Stimulated activated naive CD4-positive, alpha-beta T cell treated with Interleukin-2 at 50 U/mL for 16 hours (primary cell): ENCODE measurements at places on chromosomes 1 and 21.

DNA sequence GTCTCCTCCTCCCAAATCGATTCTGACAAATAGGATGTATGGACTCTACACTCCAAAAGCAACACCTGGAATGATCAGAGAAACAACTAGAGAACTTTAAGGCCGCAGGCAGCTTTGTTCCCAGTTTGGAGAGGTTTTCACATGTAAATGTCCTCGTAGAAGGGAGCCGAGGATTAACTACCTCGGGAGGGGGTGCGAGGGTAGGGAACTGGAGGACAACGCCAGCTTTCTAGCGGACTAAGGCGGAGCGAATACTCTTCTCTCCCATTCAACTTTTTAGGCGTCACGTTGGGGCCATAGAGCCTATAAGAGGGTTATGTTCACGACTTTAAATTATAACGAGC lies 1.2 kb downstream of the SCAF4 start:
- DNase-seq: no peak

DNA sequence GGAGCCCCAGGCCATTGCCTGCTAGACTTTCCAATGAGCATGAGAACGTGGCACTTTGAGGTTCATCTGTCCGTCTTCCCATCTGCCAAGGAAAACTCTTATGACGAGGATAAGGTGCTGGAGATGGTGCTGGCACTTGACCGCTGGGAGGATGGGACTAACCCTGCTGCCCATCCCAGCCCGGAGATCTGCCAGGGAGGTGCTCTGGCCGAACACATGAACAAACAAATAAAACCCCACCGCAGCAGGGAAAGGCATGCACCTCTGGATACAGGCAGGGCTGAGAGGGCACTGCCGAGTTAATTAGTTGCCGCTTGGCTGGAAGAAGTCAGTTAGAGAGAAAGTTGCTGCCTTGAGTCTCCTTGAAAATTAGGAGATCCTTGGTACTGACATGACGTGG lies 308.4 kb downstream of the AJAP1 start:
- no peak for DNase-seq

DNA sequence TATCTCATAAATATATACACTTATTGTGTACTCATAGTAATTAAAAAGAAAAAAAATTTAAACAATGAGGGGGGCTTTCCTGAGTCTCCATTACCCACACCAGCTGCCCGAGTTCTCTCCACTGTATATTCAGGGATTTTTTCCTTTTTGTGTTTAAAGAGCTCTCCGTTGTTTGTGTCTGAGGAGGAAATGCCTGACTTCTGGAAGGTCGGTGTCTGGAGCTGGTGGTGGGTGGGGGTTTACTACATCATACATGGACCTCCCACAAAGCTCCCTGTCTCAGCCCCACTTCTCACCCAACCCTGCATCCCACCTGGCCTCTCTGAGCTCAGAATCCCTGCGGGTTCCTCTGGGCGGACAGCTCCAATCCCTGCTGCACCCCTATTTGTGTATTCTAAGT lies 64.1 kb upstream of the ETV3 start:
- no peak for DNase-seq

DNA sequence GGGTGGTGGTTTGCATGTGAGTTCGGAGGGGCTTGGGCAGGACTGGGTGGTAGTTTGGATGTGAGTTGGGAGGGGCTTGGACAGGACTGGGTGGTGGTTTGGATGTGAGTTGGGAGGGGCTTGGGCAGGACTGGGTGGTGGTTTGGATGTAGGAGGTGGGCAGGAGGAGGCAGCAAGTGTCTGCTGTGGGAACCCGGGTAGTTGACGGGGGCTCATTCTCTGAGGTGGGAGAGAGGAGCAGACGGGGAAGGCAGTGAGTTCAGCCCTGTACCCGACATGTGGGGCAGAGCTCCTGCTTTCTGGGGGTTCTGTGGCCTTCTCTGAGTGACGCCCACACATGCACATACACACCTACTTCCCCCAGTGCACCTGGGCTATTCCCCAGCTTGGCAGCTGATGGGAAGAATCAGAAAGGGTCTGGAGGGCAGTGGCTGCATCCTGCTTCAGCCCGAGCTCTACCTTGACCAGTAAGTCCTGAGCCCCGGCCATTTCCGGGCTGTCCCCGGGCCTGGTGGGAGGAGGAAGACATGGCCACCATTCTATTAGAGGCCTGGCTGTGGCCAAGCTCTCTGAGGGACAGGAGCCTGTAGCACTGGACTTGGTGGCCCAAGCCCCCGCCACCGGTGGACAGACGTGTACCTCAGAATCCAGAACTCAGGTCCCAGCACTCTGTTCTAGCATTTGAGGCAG lies 58.1 kb downstream of the EDN2 start:
- DNase-seq: no peak

GRCh38 chr1:147547065-147547464 lies 5.8 kb downstream of the BCL9 start:
- DNase-seq: no peak

GRCh38 chr1:195731385-195731784 lies 876.9 kb downstream of the KCNT2 start:
- DNase-seq: no peak

GRCh38 chr21:45104560-45104959 lies 30.2 kb downstream of the ADARB1 start:
- no peak for DNase-seq

DNA sequence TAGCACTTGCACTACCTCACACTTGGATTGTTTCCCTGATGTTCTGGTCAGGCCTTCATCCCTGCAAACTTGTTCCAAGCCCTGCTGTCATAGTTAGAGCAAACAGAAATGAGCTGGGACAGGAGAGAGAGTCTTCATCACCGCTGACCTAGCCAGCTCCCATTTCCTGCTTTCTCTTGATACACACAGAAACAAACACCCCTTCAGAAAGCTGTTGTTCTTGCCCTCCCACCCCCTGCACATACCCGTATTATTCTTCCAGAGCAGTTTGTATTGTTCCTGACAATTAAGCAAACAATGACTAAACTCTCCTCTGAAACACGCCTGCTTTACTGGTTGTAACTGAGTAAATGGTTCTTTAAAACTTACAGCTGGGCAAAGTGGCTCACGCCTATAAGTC lies 2.9 kb upstream of the SYT2 start:
- DNase-seq: no peak
